ENCODE measurements at places on chromosomes 12 and 14. TPM values are rescaled to one million over a fixed set of nuclear protein-coding genes. Genes with fewer than 3 reads are reported as not detected.

Gene ASCL1
- 0.08 TPM for total RNA-seq

GRCh38 chr12:111168009-111168900, 200.6 kb downstream of the PHETA1 start:
- no peak for DNase-seq

GRCh38 chr14:100826391-100827100, 628 bp downstream of the MEG3 start:
- DNase-seq: no peak

- no peak for DNase-seq
Measured at GRCh38 chr14:33578461-33579216, 372.2 kb downstream of the EGLN3 start.

Gene RPL10L
- not detected for total RNA-seq

Gene TMPRSS12
- not detected for total RNA-seq

DNA sequence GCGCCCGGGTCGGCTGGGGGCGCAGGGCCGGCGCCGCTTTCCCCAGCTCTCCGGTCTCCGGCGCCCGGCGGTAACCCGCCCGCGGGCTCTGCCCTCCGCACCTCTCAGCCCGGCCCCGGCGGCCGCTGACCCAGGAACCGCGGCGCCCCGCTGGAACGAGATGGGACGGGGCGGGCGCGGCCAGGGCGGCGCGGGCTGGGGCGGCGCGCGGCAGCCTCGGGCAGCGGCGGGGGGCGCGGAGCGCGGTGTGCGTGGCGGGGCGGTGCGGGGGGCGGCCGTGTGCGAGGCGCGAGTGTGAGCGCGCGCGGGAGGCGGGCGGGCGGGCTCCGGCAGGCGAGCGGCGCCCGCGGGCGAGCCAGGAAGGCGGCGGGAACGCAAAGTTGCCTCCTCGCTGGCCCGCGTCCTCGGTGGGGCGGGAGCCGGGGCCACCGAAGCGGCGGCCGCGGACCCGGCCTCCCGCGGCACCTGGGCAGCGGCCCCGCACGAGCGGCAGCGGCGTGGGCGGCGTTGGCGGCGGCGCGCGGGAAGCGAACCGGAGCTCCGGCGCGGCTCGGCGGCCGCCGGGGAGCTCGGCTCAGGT, 671 bp upstream of the DIO3 start:
- no peak for DNase-seq

Data from activated T-helper 1 cell treated with anti-CD3 and anti-CD28 coated beads, Interleukin-12 subunit alpha, Interleukin-12 subunit beta, Interleukin-2, Interleukin-4 antibody, amounts not matched to agents 30 ng/mL and 10 ng/mL and 1 ng/mL, durations not matched to agents 14 hours and 24 hours and 36 hours (primary cell).